ENCODE measurements at places on chromosomes 12 and 14. TPM values are rescaled to one million over a fixed set of nuclear protein-coding genes. Genes with fewer than 3 reads are reported as not detected.
A peak's percentile ranks its signal among the peaks of the same experiment; 100 is the strongest.

DNA sequence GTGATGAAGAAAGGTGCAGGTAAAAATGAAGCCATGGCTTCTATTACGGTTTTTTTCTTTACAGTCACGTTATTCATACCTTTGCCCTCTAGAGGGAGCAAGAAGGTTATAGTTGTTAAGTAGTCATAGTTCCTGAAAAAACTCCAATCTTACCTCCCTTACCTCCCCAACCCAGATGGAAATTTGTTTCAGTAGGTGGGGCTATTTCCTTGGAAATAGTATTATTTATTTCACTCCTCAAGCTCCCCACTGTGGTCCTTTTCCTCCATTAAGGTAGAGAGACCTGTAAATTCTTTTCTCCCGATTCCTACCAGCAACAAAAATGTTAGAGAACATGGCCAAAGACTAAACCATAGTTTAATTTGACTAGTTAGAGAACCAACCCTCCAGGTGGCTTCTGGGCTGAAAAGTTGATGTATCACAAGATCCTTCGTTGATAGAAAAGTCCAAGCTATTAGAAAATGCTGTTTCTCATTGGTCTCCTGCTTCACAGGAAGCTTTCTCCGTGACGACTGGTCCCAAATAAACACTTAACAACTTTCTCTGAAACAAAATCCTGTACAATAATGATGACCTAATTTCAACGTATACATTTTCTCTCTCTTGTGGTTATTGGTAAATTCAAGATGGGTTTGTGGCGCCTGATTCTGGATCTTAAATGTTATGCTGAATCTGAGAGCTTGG, 43.5 kb downstream of the TMX1 start:
- H3K4me1 ChIP-seq = no peaks in the 10 kb centered on the region
- no peak overlapping the region for H3K27ac ChIP-seq
- peak; percentile 93 for DNase-seq
- no peak overlapping the region for H3K4me3 ChIP-seq
- H3K27me3 ChIP-seq = no peaks in the 10 kb centered on the region
- H3K36me3 ChIP-seq = no peaks in the 10 kb centered on the region

DNA sequence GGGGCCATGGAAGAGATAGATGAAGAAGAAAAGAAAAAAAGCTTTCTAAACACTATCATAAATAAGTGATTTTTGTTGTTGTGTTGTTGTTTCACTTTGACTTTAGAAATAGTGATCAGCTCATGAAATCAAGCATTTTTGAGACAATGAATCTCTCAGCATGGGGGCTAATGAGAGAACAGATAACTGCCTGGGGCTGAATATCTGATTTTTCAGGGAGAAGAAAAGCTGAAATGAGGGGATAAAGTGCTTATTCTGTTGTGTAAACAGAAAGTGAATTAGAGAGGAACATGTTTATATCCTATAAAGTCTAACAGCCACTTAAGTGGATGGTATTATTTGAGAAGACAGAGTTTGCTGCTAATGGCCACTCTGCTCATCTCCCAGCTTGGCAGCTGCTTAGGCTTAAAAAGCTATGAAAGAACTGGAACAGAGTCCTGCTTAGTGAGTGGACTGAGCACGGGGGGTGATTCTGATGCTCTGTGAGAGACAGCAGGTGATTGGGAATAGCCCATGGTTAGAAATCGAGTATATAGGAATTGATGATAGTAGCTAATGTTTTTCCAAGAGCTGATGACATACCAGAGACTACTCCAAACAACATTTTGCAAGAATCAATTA, 646.1 kb upstream of the TMEM132C start:
- no peaks in the 10 kb centered on the region for H3K4me1 ChIP-seq
- H3K27ac ChIP-seq = no peak overlapping the region
- no peak for DNase-seq
- no peaks in the 10 kb centered on the region for H3K36me3 ChIP-seq
- no peak overlapping the region for H3K4me3 ChIP-seq

GRCh38 chr12:49138587-49138986, 7.4 kb upstream of the TUBA1B start:
- H3K27me3 ChIP-seq = no peaks in the 10 kb centered on the region
- H3K4me3 ChIP-seq = no peak overlapping the region
- no peak overlapping the region for H3K27ac ChIP-seq
- no peaks in the 10 kb centered on the region for H3K36me3 ChIP-seq
- no peak for DNase-seq
- no peaks in the 10 kb centered on the region for H3K4me1 ChIP-seq

GRCh38 chr12:17062267-17063036, 456.5 kb upstream of the LMO3 start:
- H3K27ac ChIP-seq = no peak overlapping the region
- H3K4me3 ChIP-seq = no peak overlapping the region
- DNase-seq = no peak
- no peaks in the 10 kb centered on the region for H3K36me3 ChIP-seq

DNA sequence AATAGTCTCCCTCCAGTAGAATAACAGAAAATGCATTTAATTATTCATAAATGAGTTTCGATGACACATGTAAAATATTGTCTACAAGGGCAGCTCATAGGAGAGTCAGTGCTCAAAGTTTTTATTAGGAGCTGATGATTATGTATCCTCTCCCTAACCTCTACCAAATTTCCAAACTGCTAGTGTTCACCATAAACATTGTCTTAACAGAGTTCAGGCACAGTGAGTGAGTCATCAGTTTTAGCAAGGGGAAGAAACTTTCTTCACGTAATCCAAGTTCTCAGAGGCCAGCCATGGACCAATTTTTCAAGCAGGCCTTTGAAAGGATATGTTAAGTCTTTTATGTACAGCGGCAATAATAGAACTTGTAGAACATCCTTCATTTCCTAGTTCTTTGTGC, 649.2 kb upstream of the MIS18BP1 start:
- H3K27me3 ChIP-seq = no peaks in the 10 kb centered on the region
- DNase-seq = no peak
- no peak overlapping the region for H3K27ac ChIP-seq

DNA sequence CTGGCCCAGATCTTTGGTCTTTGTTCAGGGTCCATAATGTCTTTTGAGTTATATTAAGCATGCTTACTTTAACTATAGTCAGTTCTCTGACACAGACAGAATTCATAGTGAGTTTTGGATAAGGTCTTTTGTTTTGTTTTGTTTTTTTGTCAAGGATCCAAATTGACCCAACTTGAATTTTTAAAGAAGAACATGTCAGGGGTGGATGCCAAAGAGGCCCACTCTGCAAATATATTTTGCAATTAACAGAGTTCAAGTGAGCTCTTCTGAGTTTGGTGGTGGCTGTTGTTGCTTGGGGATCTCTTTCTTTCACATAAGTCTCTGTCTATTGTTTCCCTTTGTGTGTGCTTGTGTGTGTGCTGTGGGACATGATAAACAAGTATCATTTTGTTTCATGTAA, 34.4 kb upstream of the PMCH start:
- H3K4me1 ChIP-seq = peaks cover 5% of the 10 kb centered on the region
- H3K27me3 ChIP-seq = no peaks in the 10 kb centered on the region
- DNase-seq = no peak
- no peak overlapping the region for H3K4me3 ChIP-seq
- H3K27ac ChIP-seq = no peak overlapping the region

GRCh38 chr12:117875744-117876435, 92.9 kb downstream of the KSR2 start:
- H3K4me3 ChIP-seq = no peak overlapping the region
- H3K27ac ChIP-seq = no peak overlapping the region
- no peaks in the 10 kb centered on the region for H3K36me3 ChIP-seq
- peaks cover 5% of the 10 kb centered on the region for H3K27me3 ChIP-seq
- no peaks in the 10 kb centered on the region for H3K4me1 ChIP-seq
- peak; percentile 39 for DNase-seq

Gene OR4K5
- total RNA-seq = not detected

Gene OTX2
- total RNA-seq = not detected
